Brain (organoid and tissue), 16 donors: ENCODE measurements at places on chromosomes 16 and 17.
A peak's percentile ranks its signal among the peaks of the same experiment; 100 is the strongest.

GRCh38 chr17:58172369-58173071 lies 5.7 kb downstream of the OR4D2 start:
- DNase-seq = peak; percentile 43

GRCh38 chr17:7856011-7856810 lies 1.1 kb downstream of the NAA38 start:
- peak; percentile 48 for DNase-seq

DNA sequence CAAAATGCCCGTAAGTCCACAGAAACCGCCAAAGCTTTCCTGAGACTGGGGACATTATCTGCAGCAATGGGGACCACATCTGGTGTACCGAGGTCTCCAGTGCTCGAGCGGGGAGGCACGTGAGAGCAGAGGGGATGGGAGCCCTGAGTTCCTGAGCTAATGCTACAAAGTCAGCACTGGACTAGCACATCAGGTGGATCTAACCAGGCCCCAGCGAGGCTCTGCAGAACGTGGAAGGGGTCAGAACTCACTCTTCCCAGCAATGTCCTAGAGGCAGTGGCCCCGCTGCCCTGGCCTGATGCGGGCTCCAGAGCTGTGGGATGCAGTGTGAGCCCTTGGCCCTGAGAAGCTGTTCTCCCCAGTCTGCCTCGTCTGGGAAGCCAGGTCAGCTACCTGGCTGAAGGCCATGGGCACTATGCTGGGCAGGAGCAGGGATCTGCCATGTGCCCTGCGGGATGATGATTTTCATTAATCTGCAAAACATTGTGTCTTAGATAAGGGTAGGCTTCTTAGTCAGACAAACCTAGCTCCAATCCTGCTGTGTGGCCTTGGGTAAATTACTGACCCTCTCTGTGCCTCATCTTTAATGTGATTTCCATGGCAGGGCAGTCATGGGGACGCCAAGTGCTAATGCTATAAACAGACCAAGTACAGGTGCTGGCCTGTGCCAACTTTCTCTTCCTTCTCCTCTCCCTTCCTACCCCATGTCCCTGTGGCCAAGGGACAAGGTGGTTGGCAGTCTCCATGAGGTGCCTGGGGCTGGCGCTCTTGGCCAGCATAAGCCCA lies 40.1 kb upstream of the SLC38A10 start:
- DNase-seq = no peak

- DNase-seq = no peak
Observed at GRCh38 chr17:59375857-59376256, 44.4 kb downstream of the YPEL2 start.
